Mesothelial cell of epicardium (in vitro differentiated cells): ENCODE measurements at places on chromosomes 1 and 21.

DNA sequence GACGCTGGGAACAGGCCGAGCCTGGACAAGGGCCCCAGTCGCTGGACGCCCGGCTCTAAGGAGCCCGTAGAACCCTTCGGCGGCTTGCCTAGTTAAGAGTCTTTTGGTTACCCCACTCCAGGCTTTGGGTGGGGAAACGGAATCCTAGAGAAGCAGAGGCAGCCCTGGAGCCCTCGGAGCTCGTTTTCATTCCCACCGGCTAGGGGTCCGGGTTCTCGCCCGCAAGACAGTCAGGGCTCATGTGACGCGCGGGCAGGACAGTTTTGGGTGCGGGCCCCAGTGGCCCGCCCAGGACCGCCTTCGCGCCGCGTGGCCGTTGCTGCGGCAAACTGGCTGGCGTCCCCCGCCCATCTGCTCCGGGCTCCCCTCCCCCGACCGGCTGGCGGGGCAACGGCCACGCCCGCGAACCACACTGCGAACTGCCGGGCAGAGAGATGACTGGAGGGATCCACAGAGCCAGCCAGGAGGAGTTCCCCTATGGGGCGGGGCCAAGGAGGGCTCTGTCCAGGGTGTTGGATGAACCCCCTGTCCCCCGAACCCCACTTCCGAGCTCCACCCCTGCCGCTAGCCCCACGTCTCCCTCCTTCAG lies 829 bp upstream of the HES2 start:
- DNase-seq = no peak

DNA sequence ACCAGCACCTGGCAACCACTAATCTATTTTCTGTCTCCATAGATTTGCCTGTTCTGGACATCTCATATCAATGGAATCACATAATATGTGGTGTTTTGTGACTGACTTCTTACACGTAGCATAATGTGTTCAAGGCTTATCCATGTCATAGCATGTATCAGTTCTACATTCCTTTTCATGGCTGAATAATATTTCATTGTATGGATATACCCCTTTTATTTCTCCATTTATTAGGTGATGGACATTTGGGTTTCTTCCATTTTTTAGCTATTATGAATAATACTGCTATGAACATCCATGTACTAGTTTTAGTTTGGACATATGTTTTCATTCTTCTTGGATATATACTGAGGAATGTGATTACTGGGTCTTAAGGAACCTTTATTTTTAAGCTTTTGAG lies 78.0 kb upstream of the OLIG2 start:
- DNase-seq = no peak

- DNase-seq = no peak
These were observed 1266.9 kb upstream of the ADGRL2 start for GRCh38 chr1:80533775-80534334.

GRCh38 chr1:180562640-180563025 lies 3.9 kb downstream of the OVAAL start:
- no peak for DNase-seq

- DNase-seq = no peak
These were observed 59.5 kb downstream of the AGPAT3 start for GRCh38 chr21:43924421-43925095.
